Activated naive CD4-positive, alpha-beta T cell (primary cell): ENCODE measurements at places on chromosomes 3 and 15.

DNA sequence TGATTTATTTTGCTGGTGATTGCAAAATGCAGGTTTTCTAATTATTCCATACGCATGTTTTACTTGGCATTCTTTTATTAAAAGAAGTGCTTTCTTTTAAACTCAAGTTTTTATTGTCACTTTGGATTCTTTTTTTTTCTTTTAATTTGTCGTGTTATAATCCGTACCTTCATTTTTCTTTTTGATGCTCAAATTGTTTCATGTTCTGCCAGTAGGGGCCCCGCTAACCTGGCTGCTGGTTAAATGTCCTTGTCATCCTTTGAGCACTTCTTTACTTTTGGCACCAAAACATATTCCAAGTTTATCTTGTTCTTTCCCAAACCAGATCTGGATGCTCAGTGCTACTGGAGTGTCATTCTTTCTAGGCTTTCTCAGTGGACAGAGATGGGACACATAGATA, 31.6 kb downstream of the MED12L start:
- no peak for DNase-seq

GRCh38 chr3:98215051-98215450, 48.6 kb downstream of the OR5H15 start:
- DNase-seq = no peak

DNA sequence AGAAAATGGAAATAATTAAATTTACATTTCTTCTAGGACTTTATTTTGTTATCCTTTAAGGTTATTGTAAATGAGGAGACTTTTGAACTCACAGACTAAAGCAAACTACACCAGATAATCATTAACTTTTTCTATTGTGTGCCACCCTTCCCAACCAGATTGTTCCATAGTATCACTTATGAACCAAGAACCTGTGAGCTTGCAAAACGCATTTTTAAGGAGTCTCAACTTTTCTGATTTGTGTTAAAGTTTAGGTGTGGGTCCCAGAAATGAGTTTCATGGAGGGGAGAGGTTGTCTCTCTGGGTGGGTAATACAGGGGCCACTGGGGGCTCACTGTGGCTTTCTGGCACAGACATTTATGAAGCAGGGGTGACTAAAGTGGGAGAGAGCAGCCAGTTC, 75.7 kb downstream of the IGF1R start:
- no peak for DNase-seq

DNA sequence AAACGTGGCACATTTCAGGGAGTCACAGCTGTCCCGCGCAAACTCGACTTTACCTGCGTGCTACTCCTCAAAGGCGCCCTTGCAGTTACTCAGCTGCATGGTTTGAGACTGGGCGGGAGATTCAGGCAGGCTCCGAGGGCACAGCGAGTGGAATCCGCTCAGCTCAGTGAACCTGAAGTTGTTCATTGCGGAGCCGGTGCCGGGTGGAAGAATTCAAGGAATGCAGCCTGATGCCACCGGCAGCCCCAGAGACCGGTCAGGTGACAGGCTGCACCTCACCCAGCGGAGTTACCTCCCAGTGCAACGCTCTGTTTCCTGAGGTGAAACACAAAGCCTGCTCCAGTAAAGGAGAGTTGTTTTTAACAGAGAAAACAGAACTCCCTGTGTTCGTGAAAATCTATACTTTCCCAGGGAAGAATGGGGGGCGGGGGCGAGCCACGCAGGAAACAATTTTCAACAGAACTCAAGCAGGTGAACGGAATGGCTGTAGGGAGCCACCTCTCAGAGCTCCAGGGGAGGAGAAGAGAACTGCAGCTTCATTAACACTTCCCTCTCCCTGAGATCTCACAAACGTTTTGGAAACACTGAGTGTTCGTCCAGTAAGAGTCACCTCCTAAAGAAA, 3.8 kb downstream of the VEPH1 start:
- no peak for DNase-seq

GRCh38 chr3:48879994-48880377, 18.7 kb downstream of the SLC25A20 start:
- no peak for DNase-seq

GRCh38 chr3:180548050-180548449, 53.9 kb upstream of the TTC14 start:
- DNase-seq = no peak

DNA sequence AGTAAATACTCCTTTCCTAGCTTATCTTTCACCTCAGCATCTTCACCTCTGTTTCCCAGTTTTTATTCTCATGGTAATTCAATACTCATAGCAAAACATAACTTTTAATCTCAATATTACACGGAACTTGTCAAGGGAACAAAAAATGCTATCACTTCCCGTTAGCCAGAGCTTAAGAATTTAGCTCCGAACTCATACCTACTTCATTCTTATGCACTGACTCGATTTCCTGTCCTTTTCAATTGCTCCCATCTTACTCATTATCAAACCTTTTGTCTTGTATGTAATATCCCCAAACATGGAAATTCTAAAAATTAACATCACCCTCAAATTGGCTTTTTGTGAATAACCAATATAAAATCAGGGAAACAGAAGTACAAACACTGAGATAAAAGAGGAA, 28.2 kb downstream of the MYEF2 start:
- no peak for DNase-seq

DNA sequence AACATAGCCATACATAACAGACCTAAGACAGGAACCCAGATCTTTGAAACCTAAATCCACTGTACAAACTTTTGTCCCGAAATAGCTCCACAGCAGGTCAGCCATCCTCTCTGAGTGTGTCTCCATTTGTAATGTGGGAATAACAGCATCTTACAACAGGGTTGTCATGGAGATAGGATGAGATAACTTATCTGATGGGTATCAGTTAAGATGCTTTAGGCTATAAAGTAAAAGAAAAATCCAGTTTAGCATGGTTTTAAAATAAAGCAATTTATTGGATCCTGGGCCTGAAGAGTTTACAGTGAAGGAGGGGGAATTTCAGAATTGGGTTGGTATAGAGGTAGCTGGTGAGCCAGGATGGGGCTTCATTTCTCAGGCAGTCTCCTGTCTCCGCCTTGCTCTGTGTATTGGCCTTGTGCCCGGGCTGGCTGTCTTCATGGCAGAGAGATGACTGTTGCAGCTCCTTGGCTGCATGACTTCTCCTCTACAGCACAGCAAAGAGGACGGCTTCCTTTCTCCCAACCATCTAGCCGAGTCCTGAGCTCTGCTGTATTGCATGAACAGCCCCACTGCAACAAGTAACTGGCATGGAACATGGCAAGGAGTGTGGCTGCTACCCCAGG, 131.9 kb upstream of the PROK2 start:
- DNase-seq = no peak

- no peak for DNase-seq
Measured at GRCh38 chr3:146540978-146541377, 3.4 kb downstream of the PLSCR1 start.

DNA sequence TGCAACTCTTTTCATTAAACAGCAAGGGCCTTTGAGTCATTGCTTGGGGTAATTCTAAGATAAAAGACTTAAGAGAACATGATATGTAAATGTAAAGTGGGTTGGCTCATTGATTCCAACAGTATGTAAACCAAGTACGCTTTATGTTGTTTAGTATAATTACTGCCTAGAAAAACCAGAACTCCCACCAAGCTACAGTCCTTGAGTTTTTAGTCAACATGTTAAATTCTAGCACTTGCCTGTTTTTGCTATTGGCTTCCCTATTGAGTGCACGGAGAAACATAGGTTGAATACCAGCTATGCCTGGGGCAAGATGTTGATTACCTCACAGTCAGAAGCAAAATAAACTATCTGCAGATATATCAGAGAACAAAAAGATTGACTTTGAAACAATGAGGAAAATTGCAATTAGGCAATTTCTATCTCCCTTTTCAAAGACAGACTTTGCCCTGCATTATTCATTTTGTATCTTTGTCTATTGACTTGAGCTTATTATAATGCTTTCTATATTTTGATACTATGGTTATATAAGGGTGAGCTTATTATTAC, 179.3 kb downstream of the ZPLD1 start:
- DNase-seq = no peak

DNA sequence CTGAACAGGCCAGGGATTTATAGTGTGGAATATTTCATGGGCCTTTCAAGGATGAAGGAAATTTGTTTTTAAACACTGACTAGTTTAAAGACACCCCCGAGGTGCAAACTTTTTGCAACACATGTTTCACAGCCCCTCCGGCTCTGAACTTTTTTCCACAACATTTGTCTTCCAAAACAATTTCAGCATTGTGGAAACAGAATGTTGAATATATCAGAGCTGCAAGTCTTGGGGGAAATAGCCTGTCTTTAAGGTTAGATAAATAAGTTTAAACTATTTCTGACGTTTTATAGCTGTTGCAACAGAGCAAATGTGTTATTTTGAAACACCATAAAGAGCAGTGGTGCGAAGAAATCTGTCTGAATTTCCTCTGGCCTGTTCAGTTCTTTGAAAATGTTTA, 229.2 kb upstream of the GOLGA6L4 start:
- no peak for DNase-seq

DNA sequence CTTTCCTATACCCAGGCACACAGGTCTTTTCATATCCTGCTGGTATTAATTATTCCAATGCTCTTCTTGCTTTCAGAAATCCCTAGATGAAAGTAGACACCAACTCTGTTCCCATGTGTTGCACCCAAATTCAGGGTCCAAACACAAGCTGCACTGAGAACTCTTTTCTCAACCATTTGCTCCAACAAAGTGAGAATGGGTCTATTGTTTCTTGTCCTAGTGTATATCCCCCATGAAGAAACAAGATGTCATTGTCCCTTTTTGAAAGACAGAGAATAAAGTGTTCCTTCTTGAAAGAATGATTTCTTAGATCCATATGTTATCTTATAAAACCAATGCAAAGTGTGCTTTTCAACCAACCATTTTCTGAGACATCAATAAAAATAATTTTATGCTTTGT, 353.7 kb downstream of the CNTN6 start:
- DNase-seq = no peak

- DNase-seq = no peak
Measured at GRCh38 chr15:79978655-79979514, 7.9 kb upstream of the BCL2A1 start.
